ENCODE measurements at places on chromosomes 11 and 22. TPM values are rescaled to one million over a fixed set of nuclear protein-coding genes. Genes with fewer than 3 reads are reported as not detected.

The TTLL1 gene
- total RNA-seq: 19.1 TPM

The CNTF gene
- total RNA-seq: 4.4 TPM

The DDI1 gene
- not detected for total RNA-seq

The FERMT3 gene
- 2.8 TPM for total RNA-seq

The TRIM48 gene
- not detected for total RNA-seq

The KRTAP5-11 gene
- not detected for total RNA-seq

The OR2D2 gene
- 0.44 TPM for total RNA-seq

The WT1 gene
- not detected for total RNA-seq

DNA sequence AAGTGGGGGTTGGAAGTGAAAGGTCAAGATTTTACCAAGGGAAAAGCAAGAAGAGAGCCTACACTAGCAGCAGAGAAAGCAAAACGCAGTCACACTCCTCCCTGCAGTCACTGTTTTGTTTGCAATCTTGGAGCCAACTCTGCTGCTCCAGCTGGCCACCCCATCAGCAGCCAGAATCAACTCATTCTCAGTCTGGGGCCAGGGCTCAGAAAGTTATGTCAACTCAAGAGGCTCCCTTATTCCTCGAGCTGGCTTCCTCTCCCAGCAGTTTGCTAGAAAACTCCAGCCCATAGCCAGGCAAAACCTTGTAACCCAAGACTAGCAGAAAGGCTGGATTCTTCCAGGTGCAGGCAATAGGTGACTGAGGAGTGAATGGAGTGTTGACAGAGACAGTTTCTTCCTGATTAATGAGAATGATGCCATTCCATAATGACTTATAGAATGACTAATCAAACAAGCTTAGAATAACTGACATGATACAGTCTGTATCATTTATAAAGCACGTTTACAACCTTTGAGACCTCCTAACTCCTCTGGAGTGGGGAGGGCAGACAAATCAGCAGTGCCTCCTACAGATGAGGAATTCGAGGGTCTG lies 53.4 kb downstream of the P4HA3 start:
- H3K4me1 ChIP-seq: no peaks in the 10 kb centered on the region
- peaks cover 3% of the 10 kb centered on the region for H3K36me3 ChIP-seq
- peak overlapping the region; percentile 59 for H3K27ac ChIP-seq
- H3K4me3 ChIP-seq: no peak overlapping the region

GRCh38 chr11:107301878-107302277 lies 155.7 kb downstream of the CWF19L2 start:
- no peaks in the 10 kb centered on the region for H3K27me3 ChIP-seq
- peaks cover 4% of the 10 kb centered on the region for H3K4me1 ChIP-seq
- peaks cover 22% of the 10 kb centered on the region for H3K36me3 ChIP-seq
- H3K4me3 ChIP-seq: no peak overlapping the region
- H3K27ac ChIP-seq: no peak overlapping the region
- no peak for DNase-seq

DNA sequence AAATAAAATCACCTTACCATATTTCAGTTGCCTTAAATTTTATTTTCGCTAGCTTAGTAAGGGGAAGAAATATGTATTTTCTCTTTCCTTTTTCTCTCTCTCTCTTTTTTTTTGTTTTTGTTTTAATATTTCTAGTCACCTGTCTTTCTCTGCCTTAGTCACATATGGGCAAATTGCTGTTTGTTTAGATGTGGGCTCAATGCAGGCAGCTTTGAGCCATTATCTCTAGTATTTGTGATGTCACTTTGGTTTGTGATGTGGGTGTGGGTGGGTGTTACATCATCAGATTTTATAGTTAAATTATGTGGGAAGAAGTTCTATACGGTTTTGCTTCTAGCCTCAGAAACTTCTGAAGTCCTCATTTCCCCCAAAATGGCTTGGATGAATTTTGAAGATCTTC lies at the start of gene C22orf31:
Gene C22orf31 (minus strand): TSS at position 59 of the 400 bp plus-strand sequence. CDS start 39 bp downstream, at position 20.
- no peak for DNase-seq
- H3K27ac ChIP-seq: no peak within 1 kb of the TSS
- no peak within 1 kb of the TSS for H3K4me3 ChIP-seq
- H3K36me3 ChIP-seq: no peaks in the 10 kb centered on the region
- H3K4me1 ChIP-seq: peaks cover 25% of the 10 kb centered on the region

DNA sequence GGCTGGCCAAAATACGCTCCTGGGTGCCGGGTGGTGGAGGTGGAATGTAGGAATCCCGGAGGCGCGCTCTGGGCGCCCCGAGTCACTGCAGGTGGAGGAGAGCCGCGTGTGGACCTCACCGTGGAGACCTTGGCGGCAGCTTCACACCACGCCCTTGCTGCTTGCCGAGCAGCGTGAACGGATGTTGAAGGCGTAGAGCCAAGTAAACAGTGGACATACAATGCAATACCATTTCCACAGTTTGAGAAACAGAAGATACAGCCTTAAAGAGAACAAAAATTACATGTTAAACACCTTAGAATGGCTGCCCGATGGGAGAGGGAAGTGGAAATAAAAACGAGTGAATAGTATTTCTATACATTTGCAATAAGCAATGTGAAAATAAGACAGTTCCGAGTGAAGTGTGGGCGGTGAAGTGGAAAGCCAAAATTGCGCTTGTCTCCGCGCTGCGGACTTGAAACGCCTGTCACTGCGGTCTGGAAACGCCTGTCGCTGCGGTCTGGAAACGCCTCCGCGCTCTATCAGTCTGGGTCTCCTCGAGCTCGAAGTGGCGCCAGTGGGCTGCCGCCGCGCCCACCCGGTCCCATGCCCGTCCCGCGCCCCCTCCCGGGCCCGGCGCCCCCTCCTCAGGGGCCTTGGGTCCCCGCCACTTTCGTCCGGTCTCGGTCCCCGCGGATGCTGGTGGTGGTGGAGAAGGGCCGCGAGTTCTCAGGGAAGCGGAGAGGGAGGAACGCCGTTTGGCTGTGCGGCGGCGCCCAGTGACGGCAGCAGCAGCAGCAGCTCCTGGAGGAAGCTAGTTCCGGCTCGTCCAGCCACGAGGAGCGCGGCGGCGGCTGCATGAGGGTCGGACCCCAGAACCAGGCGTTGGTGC lies 1.6 kb downstream of the NCR3LG1 start:
- peak overlapping the region; percentile 91 for H3K4me3 ChIP-seq
- DNase-seq: peak; percentile 64
- peaks cover 35% of the 10 kb centered on the region for H3K4me1 ChIP-seq
- peaks cover 19% of the 10 kb centered on the region for H3K36me3 ChIP-seq

- peaks cover 4% of the 10 kb centered on the region for H3K4me1 ChIP-seq
- H3K27ac ChIP-seq: no peak overlapping the region
- no peaks in the 10 kb centered on the region for H3K27me3 ChIP-seq
- no peaks in the 10 kb centered on the region for H3K36me3 ChIP-seq
Observed at GRCh38 chr11:121563003-121563402, 110.2 kb upstream of the SORL1-AS1 start.

- H3K36me3 ChIP-seq: no peaks in the 10 kb centered on the region
- no peak overlapping the region for H3K27ac ChIP-seq
- H3K4me3 ChIP-seq: no peak overlapping the region
- peaks cover 28% of the 10 kb centered on the region for H3K27me3 ChIP-seq
Observed at GRCh38 chr22:37065180-37065579, 13.6 kb downstream of the KCTD17 start.

- H3K27ac ChIP-seq: no peak overlapping the region
- H3K4me3 ChIP-seq: no peak overlapping the region
- no peaks in the 10 kb centered on the region for H3K27me3 ChIP-seq
- no peak for DNase-seq
- peaks cover 2% of the 10 kb centered on the region for H3K36me3 ChIP-seq
- H3K4me1 ChIP-seq: peaks cover 40% of the 10 kb centered on the region
Observed at GRCh38 chr11:126430581-126431335, 75.3 kb downstream of the ST3GAL4 start.

DNA sequence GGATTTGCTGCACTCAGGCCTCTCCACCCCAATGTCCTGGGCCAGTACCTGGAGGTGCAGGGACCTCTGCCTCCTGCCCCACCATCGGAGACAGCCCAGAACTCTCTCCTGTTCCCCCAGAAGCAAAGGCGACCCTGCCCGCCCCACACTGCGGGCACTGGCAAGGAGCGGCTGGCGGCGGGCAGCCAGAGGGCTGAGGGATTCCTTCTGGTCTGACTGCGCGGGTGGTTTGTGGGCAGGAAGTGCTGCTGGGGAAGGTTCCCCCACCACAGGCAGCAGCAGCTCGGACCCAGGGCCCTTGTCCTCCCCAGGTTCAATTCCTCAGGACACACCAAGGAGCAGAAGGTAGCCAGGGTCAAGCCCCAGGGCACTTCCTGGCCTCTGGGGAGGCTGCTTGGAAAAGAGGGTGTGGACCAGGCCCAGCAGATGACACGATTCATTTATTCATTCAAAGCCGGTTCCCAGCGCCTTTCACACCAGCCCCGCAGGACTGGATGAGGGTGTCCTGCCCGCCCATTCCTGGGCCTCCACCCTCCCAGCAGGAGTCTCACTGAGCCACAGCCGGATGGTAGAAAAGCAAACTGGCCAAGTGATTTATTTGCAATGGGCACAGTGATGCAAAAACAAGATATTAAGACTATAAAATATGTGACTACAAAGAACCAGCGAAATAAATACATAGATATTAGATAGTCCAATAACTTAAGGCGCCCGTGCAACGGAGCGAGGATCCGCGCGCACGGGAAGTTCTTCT lies 1.2 kb downstream of the PHLDA2 start:
- H3K4me1 ChIP-seq: peaks cover 15% of the 10 kb centered on the region
- no peak for DNase-seq
- H3K36me3 ChIP-seq: no peaks in the 10 kb centered on the region
- no peak overlapping the region for H3K27ac ChIP-seq
- peak overlapping the region; percentile 84 for H3K4me3 ChIP-seq
